Activated CD4-positive, alpha-beta memory T cell treated with anti-CD3 and anti-CD28 coated beads for 36 hours (primary cell): ENCODE measurements at places on chromosomes 5 and 9. TPM values are rescaled to one million over a fixed set of nuclear protein-coding genes. Genes with fewer than 3 reads are reported as not detected.
A peak's percentile ranks its signal among the peaks of the same experiment; 100 is the strongest.

The TDRD7 gene
- 12.3 TPM for total RNA-seq

DNA sequence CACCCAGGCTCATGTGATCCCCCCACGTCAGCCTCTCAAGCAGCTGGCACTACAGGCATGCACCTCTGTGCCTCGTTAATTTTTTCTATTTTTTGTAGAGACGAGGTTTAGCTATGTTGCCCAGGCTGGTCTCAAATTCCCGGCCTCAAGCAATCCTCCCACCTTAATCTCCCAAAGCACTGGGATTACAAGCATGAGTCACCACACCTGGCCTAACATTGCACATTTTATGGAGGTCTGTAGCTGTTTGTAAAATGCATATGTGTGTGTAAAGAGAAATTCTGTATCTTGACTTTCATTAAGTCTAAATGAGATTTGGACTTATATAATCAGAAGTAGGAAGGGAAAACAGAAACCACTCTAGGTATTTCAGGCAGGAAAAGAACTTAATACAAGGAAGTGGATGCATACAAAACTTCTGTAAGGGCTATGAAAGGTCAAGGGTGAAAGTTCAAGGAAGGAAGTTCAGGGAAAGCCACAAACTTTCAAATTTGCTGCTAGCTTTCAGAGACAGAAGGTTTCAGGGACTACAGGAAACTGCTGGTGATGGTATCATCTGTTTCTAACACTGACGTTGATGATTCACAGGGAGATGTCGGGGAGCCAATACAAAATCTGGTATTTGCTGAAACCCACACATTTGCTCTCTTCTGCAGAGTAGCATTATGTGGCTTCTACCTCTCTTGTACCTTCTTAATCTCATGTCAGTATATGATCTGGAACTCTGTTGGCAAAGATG lies 209.4 kb downstream of the PIK3R1 start:
- no peak overlapping the region for H3K4me3 ChIP-seq
- no peaks in the 10 kb centered on the region for H3K27me3 ChIP-seq
- H3K4me1 ChIP-seq: peaks cover 42% of the 10 kb centered on the region
- DNase-seq: peak; percentile 35

The GNA14 gene
- not detected for total RNA-seq

DNA sequence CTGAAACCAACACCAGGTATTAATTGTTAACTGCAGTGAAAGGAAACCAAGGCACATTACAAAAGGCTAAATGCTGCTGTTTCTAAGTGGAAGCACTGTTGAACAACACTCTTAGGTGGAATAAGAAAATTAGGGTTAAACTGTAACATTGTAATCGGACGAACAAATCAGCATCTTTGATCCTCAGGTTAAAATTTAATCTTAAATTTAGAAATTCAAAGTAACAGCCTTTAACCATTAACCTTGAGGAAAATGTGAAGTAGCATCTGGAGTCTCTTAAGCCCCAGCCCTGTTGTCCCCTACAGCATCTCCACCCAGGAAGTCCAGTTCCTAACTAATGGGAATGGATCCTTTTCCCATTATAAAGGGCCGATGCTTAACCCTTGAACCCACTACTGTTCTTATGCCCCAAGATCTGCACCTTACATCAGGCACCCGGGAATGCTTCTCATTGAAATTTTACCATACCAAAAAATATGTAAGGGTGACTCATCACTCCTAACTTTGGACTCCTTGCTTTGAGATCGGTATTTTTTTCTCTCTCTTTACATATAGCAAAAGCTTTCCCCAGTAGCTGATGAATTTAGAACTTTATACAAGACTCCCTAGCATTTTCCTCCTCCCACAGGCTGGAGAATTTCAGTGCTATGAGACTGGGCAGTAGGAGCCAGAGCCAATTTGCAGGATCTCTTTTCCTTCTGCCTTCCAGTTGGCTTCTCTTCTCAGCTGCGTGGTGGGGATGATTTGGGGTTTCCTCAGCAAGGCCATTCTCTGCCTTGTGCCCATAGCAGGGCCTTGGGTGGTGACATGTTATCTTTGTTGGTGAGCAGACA lies 32.0 kb upstream of the ITGA2 start:
- DNase-seq: no peak
- no peak overlapping the region for H3K4me3 ChIP-seq
- H3K27me3 ChIP-seq: peaks cover 3% of the 10 kb centered on the region
- H3K4me1 ChIP-seq: no peaks in the 10 kb centered on the region
- no peaks in the 10 kb centered on the region for H3K36me3 ChIP-seq
- no peak overlapping the region for H3K27ac ChIP-seq

DNA sequence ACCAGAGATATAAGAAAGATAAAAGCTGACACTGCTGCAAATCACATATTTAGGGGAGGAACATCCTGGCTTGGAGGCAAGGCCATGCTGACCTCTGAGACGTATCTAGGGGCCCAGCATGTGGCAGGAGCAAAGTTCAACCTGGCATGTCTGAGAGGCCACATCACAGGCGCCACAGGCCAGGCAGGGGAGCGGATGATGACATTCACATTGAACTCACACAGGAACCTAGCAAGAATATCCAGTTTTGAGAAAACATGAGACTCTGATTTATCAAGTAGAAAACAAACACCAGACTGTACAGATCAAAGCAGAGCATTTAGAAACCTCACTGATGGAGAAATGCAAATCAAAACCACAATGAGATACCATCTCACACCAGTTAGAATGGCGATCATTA lies 64.2 kb upstream of the STK32A start:
- H3K4me1 ChIP-seq: no peaks in the 10 kb centered on the region
- DNase-seq: no peak
- no peaks in the 10 kb centered on the region for H3K36me3 ChIP-seq
- no peak overlapping the region for H3K27ac ChIP-seq

GRCh38 chr5:37833990-37834389 lies 5.9 kb downstream of the GDNF start:
- H3K4me3 ChIP-seq: no peak overlapping the region
- H3K27me3 ChIP-seq: peaks cover 76% of the 10 kb centered on the region
- no peaks in the 10 kb centered on the region for H3K36me3 ChIP-seq
- peaks cover 26% of the 10 kb centered on the region for H3K4me1 ChIP-seq
- H3K27ac ChIP-seq: no peak overlapping the region
- no peak for DNase-seq

- DNase-seq: no peak
- peaks cover 3% of the 10 kb centered on the region for H3K36me3 ChIP-seq
- H3K27me3 ChIP-seq: peaks cover 25% of the 10 kb centered on the region
Observed at GRCh38 chr9:115189686-115190085, 71.7 kb upstream of the TNC start.

- no peaks in the 10 kb centered on the region for H3K36me3 ChIP-seq
- no peak for DNase-seq
- H3K4me3 ChIP-seq: no peak overlapping the region
- H3K4me1 ChIP-seq: no peaks in the 10 kb centered on the region
Observed at GRCh38 chr9:106964822-106965525, 102.0 kb downstream of the ZNF462 start.

GRCh38 chr5:135850231-135850630 lies 15.8 kb downstream of the SLC25A48 start:
- no peak overlapping the region for H3K4me3 ChIP-seq
- H3K4me1 ChIP-seq: no peaks in the 10 kb centered on the region
- no peak overlapping the region for H3K27ac ChIP-seq
- DNase-seq: no peak

- peaks cover 12% of the 10 kb centered on the region for H3K27me3 ChIP-seq
- H3K4me1 ChIP-seq: peaks cover 8% of the 10 kb centered on the region
- H3K27ac ChIP-seq: no peak overlapping the region
- DNase-seq: no peak
- no peak overlapping the region for H3K4me3 ChIP-seq
Observed at GRCh38 chr5:132268769-132269551, 11.5 kb downstream of the PDLIM4 start.

- H3K27me3 ChIP-seq: no peaks in the 10 kb centered on the region
- no peak overlapping the region for H3K27ac ChIP-seq
- no peak for DNase-seq
- H3K36me3 ChIP-seq: peaks cover 14% of the 10 kb centered on the region
Observed at GRCh38 chr5:41871852-41872251, 1.6 kb upstream of the OXCT1 start.

GRCh38 chr5:80198399-80198798 lies 57.4 kb downstream of the SERINC5 start:
- peak overlapping the region; percentile 67 for H3K27ac ChIP-seq
- no peak overlapping the region for H3K4me3 ChIP-seq

GRCh38 chr5:72359886-72360285 lies 39.7 kb downstream of the PTCD2 start:
- H3K27me3 ChIP-seq: no peaks in the 10 kb centered on the region
- peaks cover 37% of the 10 kb centered on the region for H3K36me3 ChIP-seq
- no peak overlapping the region for H3K4me3 ChIP-seq
- DNase-seq: no peak

- DNase-seq: no peak
- H3K27me3 ChIP-seq: peaks cover 3% of the 10 kb centered on the region
- H3K4me3 ChIP-seq: no peak overlapping the region
Observed at GRCh38 chr5:57700484-57700883, 217.9 kb upstream of the ACTBL2 start.

GRCh38 chr5:124025306-124025845 lies 513.4 kb downstream of the CSNK1G3 start:
- H3K36me3 ChIP-seq: no peaks in the 10 kb centered on the region
- H3K4me3 ChIP-seq: no peak overlapping the region
- no peak for DNase-seq
- no peaks in the 10 kb centered on the region for H3K27me3 ChIP-seq
- no peak overlapping the region for H3K27ac ChIP-seq

DNA sequence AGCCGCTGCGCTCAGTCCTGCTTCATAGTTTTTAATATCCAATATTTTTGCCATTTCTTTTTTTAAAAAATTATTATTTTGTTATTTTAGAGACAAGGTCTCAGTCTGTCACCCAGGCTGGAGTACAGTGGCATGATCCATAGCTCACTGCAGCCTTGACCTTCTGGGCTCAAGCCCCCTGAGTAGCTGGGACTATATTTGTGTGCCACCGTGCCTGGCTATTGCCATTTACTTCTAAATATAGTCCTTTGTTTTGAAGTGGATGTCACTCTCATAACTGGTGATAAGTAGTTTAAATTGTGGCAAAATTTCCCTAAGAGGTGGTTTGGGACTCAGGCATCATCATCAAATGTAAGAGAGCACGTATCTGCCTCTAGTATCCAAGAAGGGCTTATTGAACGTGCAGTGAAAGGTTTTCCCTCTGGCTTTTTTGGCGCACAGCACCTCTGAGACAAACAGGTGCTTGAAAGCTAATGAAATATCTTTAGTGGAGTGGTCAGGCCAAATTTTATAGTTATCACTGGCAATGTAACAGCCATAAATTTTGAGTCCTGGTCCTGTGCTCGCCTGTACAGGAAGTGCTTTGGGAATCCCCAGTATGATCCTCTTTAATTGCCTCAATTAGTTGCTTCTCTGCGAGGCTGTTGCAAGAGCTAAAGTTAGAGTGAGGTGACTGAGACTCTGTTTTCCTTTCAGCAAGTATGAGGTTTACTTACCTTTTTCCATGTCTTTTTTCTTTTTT lies 14.8 kb downstream of the STXBP1 start:
- no peaks in the 10 kb centered on the region for H3K27me3 ChIP-seq

GRCh38 chr5:99724732-99725290 lies 796.0 kb upstream of the CHD1 start:
- H3K27me3 ChIP-seq: no peaks in the 10 kb centered on the region
- no peaks in the 10 kb centered on the region for H3K4me1 ChIP-seq
- H3K4me3 ChIP-seq: no peak overlapping the region

GRCh38 chr9:5518937-5519319 lies 8.6 kb downstream of the PDCD1LG2 start:
- no peaks in the 10 kb centered on the region for H3K36me3 ChIP-seq
- peak; percentile 72 for DNase-seq
- peaks cover 31% of the 10 kb centered on the region for H3K4me1 ChIP-seq
- peak overlapping the region; percentile 47 for H3K27ac ChIP-seq

The CLIC3 gene
- 0.61 TPM for total RNA-seq

The PCDHGA12 gene
- 0.07 TPM for total RNA-seq

The PCDHB4 gene
- not detected for total RNA-seq

The RNF130 gene
- total RNA-seq: 9.9 TPM

GRCh38 chr9:91162784-91163443 lies 198.8 kb downstream of the AUH start:
- peak overlapping the region; percentile 92 for H3K27ac ChIP-seq
- H3K27me3 ChIP-seq: no peaks in the 10 kb centered on the region
- peak; percentile 85 for DNase-seq
- peaks cover 46% of the 10 kb centered on the region for H3K4me1 ChIP-seq
- peaks cover 2% of the 10 kb centered on the region for H3K36me3 ChIP-seq

- peaks cover 25% of the 10 kb centered on the region for H3K4me1 ChIP-seq
- H3K27me3 ChIP-seq: no peaks in the 10 kb centered on the region
- H3K36me3 ChIP-seq: peaks cover 79% of the 10 kb centered on the region
- H3K27ac ChIP-seq: peak overlapping the region; percentile 31
- no peak overlapping the region for H3K4me3 ChIP-seq
Observed at GRCh38 chr9:89350988-89351557, 32.8 kb downstream of the SECISBP2 start.

- H3K27me3 ChIP-seq: peaks cover 5% of the 10 kb centered on the region
- no peaks in the 10 kb centered on the region for H3K36me3 ChIP-seq
- H3K4me3 ChIP-seq: no peak overlapping the region
- H3K27ac ChIP-seq: no peak overlapping the region
Observed at GRCh38 chr5:76994337-76994736, 35.9 kb upstream of the AGGF1 start.

DNA sequence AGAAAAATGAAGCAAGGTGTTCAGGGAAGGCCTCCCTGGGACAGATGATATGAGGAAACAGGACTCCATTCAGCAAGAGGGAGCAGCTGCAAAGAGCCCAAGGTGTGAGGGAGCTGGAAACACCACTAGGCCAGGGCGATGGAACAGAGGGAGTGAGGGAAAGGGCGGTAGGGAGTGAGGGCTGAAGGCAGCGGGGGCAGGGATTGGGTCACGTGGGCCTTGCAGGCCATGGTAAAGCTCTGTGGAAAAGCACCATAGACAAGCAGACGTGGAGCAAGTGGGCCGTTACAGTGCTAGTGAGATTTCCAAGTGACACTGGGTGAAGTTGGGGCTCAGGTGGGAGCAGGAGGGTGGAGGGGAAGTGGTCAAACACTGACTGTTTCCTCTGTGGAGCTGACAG lies 10.8 kb upstream of the PRRC1 start:
- H3K4me1 ChIP-seq: no peaks in the 10 kb centered on the region
- peaks cover 12% of the 10 kb centered on the region for H3K27me3 ChIP-seq
- no peak overlapping the region for H3K27ac ChIP-seq
- no peak for DNase-seq
